Caki2 (cell line): ENCODE measurements at places on chromosomes 2 and 18.
A peak's percentile ranks its signal among the peaks of the same experiment; 100 is the strongest.

DNA sequence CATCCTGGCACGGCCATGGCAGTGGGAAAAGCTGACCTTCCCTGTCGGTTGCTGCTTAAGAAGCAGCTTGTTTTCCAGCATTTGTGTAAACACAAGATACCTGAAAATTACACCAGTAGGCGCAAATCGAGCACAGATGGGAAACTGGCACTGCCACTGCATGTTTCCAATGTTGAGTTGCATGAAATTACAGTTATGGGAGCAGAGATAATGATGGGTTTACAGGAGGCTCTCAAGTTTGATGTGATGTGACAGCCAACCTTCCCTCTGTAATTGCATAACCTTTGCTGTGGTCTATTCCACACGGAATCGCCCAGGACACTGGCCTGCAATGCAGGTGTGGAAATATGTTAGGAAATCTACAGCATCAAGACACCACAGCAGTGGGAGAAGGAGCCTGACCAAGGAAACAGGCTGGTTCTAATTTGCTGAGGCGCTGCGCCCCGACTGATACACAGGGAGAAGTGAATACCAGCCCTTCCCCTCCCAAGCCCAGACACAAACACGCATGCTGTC, 17.4 kb downstream of the GPR45 start:
- no peak for DNase-seq

GRCh38 chr2:134539981-134540380, 178.8 kb downstream of the TMEM163 start:
- no peak for DNase-seq

GRCh38 chr18:61602836-61603235, 269.6 kb downstream of the CDH20 start:
- DNase-seq: no peak

DNA sequence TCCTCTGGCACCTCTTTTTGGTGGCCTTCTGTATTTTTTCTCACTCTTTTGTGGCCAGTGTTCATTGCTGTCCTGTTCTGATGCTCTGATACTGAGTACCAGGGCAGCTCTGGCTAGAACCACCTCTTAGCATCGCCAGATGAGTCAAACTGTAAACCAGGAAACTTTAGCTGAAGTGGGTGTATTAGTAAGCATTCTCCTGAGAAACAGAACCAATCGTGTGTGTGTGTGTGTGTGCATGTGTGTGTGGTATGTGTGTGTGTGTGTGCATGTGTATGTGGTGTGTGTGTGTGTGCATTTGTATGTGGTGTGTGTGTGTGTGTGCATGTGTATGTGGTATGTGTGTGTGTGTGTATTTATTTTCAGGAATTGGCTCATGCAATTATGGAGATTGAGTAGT, 166.3 kb upstream of the SKOR2 start:
- no peak for DNase-seq

DNA sequence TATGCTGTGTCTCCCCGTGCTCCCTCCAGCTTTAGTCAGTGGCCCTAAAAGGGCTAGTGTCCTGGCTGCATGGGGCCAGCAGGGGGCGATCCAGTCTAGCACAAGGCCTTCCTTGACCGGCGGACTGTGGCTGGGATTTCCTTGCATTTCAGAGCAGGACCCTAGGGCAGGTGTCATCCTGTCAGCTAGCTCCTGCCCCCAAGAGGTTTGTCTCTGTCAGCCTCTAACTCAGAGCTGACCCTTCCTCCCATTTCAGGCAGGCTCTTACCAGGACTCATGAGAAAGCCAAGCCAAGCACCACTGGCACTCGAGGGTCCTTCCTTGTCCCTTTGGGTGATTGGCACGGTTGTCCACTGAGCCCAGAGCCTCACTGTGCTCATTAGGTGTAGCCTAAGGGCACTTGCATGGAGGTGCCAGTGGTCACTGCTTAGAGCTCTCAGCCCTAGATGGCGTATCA, 140.3 kb downstream of the RPIA start:
- peak; percentile 35 for DNase-seq

GRCh38 chr2:41920812-41921211, 127.0 kb upstream of the PKDCC start:
- DNase-seq: no peak

GRCh38 chr2:8602809-8603208, 79.0 kb upstream of the ID2 start:
- no peak for DNase-seq

DNA sequence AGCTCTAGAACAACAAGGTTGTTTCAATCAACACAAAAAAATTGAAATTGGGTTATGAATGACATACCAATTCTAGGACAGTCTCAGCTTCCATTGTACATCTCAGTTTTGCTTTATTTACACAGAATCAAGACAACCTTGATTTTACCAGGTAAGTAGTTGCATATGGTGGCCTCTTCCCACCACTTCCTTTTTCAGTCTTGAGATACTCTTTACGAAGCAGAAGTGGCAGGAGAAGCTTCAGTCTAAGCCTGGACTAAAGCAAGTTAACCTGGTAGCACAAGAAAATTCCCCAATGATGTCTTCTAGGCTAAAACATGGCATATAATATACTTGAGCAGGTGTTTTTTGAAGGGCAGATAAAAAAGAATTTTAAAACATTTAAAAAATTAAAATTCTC, 10.7 kb upstream of the FAM136A start:
- DNase-seq: no peak

- no peak for DNase-seq
Observed at GRCh38 chr18:78980777-78981380, 1.3 kb downstream of the SALL3 start.

GRCh38 chr18:24315170-24315569, 82.5 kb downstream of the OSBPL1A start:
- DNase-seq: no peak

- no peak for DNase-seq
Observed at GRCh38 chr2:100274076-100274475, 48.2 kb downstream of the LONRF2 start.

DNA sequence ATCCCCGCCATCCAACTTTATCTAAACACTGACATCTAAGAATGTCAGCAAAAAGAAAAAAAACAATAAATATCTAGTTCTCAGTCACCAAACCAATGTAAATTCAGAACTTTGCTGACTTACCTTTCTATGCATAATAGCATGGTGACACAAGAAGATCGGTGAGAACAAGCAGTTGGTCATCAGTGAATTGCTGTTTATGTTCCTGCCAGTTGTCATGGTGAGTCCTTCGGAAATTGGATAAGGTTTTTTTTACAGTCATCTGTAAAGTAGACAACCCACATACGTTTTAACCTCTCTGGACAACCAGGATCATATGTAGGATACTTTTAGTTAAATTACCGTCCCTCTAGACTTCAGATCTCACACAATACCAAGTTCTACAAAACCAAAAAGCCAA, 6.2 kb upstream of the GPR75 start:
- DNase-seq: no peak

GRCh38 chr2:20549691-20550348, 101.1 kb downstream of the HS1BP3 start:
- DNase-seq: no peak

DNA sequence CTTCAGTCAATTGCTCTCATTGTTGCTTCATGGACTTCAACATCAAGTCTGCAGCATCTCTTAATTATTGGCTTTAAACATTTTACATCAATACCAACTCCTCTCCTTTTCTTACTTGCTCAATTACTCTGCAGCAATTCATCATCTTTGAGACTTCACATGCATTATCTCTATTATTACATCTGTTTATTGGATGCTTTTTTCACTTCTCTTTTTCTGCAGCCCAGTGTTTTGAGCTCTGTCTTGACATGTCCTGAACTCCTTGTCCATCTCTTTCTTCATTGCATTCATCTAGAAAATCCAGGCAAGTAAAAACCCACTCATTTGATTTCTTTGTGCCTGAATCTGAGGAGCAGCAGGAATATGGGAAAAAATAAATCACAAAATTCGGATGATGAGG, 647.9 kb downstream of the PLCL1 start:
- DNase-seq: no peak

DNA sequence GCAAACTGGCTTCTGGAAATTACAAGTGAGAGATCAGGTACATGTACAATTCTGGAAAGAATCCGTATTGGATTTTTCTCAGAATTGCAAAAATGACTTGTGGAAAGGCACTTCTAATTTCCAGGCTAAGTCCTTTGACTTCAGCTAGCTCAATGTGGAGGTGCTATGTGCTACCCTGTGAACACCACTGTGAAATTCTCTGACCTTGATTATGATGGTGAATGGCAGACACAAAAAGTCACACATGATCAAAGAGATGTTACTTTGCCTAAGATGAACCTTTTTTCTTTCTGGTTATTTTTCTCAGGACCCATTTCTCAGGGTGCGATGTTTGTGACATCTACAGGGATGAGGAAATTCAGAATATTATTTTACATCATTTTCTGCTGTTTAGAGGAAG, 856.6 kb upstream of the VRK2 start:
- DNase-seq: no peak

- DNase-seq: peak; percentile 78
Observed at GRCh38 chr2:158953926-158954763, 14.3 kb upstream of the TANC1 start.

GRCh38 chr2:147482111-147482895, 362.5 kb upstream of the ACVR2A start:
- DNase-seq: no peak

DNA sequence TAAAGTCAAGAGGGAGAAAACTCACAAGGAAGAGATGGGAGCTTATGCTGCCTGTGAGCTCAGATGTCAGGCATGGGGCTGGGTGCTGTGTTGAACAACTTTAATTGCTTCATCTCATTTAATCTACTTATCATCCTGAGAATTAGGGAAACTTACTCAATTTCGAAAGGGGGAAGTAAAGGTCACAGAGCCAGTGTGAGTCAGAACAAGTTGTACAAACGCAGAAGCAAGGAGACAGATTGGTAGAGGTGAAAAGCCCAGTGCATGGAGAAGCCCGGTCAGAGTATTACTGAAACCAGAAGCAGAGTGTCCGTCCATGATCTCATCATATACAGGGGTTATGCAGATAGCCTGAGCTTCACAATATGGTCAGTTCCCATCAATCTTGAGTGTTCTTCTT, 281.1 kb upstream of the POU3F3 start:
- no peak for DNase-seq

- DNase-seq: no peak
Observed at GRCh38 chr2:68230241-68231060, 21.9 kb downstream of the PPP3R1 start.

GRCh38 chr2:230790981-230791380, 73.8 kb upstream of the ITM2C start:
- no peak for DNase-seq

- DNase-seq: no peak
Observed at GRCh38 chr18:44848644-44849335, 168.1 kb downstream of the SETBP1 start.

DNA sequence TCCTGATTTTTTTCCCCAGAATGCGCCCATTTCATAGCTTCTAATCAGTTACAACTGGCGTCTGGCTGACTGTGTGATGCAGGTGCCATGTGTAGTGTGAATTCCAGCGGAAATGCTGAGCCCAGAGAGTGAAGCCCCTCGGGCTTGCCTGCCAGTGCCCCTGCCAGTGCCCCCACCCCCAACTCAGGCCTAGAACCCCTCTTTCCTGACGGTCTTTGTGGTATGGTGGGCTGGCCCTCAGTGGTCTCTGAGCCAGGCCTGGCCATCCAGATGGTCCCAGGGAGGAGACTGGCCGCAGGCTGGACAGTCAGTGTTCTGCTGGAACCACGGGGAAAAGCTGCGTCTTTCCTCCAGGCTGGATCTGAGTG, 3.1 kb downstream of the RAMP1 start:
- no peak for DNase-seq

- DNase-seq: no peak
Observed at GRCh38 chr2:127125821-127126220, 18.9 kb upstream of the BIN1 start.

DNA sequence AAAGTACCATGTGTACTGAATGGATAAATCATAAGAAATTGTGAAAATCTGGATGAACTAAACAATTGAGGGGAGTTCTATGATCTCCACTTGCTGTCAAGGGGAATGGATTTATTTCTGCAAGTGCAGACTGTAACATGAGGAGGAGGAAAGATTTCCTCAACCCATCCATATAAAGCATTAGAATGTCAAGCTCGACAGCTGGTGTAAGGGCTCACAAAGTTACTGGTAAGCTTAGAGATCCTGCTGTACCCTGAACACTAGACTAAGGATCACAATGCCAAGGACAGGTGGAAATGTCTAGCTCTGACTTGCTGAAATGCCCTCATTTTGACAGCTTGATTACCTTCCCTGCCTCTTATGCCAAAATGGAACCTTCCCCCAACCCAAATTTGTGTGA, 125.3 kb downstream of the TCF4 start:
- DNase-seq: no peak

GRCh38 chr18:45829855-45830254, 4.4 kb downstream of the SIGLEC15 start:
- no peak for DNase-seq

- no peak for DNase-seq
Observed at GRCh38 chr2:2007551-2008501, 263.5 kb upstream of the PXDN start.

DNA sequence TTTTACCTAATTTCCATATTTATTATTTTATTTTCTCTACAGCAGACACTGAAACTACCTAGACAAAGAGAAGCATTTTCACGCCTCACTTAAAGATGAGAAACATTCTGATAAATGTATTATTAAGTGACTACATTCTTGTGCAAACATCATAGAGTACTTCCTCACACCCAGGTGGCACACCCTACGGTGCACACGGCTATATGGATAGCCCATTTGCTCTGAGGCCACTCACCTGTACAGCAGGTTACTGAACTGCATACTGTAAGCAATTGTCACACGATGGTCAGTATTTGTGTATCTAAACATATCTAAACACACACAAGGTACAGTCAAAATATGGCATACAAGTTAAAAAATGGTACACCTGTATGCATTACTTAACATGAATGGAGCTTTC, 481.4 kb downstream of the CMPK2 start:
- DNase-seq: no peak

DNA sequence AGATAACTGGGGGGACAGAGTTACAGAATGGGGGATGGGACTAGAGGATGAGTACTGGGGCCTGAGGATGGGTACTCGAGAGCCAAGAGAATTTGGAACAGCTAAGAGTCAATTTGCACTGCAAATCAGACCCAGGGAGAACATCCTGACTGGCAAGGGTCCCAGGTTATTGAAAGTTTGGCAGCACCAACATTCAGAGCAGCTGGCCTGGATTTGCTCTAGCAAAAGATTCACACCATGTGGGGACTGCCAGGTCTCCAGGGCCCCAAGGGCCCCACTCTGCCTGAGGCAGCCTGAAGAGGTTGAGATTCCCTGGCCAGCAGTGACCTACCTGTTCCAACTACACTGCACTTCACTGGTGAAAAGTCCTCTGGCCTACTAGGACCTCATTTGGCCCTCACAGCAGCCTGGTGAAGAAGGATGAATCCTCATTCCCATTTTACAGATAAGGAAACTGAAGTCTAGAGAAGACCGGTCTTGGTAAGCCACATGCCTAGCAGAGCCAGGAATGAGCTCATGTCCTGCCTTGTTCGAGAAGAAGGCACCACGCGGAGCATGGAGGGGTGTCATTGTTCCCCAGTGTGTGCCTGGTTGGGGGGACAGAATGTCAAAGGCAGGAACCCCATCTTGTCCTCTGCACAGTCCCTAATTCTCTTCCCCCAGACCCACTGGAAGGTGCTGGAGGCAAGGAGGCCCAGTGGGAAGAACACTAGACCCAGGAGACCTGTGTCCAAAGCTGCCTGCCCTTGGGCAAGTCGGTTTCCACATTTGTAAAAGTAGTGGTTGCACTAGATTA, 258.6 kb downstream of the TNS1 start:
- DNase-seq: no peak

- DNase-seq: no peak
Observed at GRCh38 chr18:38930881-38931753, 1365.5 kb upstream of the CELF4 start.

GRCh38 chr2:51219468-51219867, 187.5 kb upstream of the NRXN1 start:
- no peak for DNase-seq
